ENCODE measurements at places on chromosomes 2 and 18.

- DNase-seq, result no peak
Observed at GRCh38 chr2:9638532-9638931, 7.7 kb upstream of the YWHAQ start.

DNA sequence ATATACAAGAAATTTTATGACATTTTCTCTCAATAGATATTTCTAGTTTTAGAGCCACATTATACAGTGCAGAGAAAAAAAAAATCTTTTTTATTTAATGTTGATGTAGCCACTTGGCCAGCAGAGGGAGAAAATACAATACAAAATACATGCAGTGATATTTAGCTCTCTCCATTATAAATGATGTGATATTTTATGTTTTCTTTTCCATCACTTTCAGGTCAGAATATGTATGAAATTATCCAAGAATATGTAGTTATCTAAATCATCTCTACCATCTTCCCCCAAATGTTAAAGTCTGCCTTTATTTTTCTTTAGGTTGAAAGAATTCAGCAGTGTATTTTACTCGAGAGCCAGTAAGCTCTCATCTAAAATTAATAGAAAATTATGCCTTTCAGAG is 533.6 kb upstream of the FSHR start:
- no peak for DNase-seq

- no peak for DNase-seq
Observed at GRCh38 chr18:64245126-64245861, 96.4 kb upstream of the LINC00305 start.

GRCh38 chr2:61538920-61539520 is 864 bp upstream of the XPO1 start:
- DNase-seq, result peak; percentile 47

- DNase-seq, result no peak
Observed at GRCh38 chr2:98702858-98703620, 27.9 kb downstream of the MGAT4A start.

- no peak for DNase-seq
Observed at GRCh38 chr2:68877079-68877772, 6.0 kb upstream of the BMP10 start.

- DNase-seq, result no peak
Observed at GRCh38 chr2:102508863-102509262, 35.8 kb downstream of the SLC9A4 start.
